CMK (cell line): ENCODE measurements at places on chromosomes 11 and 22.

DNA sequence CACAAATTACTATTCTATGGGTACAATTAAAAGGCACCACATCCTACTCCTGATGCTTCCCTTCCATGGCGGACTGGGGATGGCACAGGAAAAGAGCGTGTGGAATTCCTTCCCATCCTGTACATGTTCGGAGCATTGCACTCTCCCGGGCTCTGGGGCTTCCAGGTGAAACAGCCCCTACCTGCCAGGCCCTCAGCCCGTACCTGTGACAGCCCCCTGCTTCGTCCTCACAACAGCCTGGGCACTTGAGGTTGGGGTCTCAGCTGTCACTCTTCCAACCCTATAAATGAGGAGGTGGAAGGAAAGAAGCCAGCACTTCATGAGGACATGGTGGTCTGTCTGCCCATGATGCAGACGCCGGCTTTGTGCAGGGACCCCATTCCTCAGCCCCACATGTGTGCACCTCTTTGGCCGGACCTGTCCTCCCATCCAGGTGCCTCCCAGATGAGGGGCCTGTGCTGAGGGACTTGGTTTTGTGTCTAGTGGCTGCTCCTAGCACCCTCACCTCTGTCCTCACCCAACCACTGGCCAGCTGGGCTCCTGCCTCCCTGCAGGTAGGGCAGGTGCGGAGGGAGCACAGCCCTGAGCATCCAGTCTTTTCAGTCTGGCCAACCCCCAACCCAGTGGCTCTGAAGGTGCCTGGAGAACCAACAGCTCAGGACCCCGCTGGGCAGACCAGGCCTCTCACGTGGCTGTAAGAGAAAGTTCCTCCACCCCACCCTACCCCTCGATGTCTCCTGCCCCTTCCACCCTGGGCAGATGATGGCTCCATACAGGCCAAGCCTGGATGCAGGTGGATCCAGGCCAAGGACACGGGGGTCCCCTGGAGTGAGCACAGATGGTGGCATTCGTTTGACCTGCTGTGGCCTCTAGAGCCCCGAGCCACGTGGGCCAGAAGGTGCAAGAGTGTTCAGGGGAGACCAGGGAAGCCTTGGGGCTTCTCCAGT, 23.4 kb upstream of the WNT7B start:
- no peak for DNase-seq

- DNase-seq, result no peak
These were observed 11.7 kb downstream of the SEC14L3 start for GRCh38 chr22:30460147-30460546.

DNA sequence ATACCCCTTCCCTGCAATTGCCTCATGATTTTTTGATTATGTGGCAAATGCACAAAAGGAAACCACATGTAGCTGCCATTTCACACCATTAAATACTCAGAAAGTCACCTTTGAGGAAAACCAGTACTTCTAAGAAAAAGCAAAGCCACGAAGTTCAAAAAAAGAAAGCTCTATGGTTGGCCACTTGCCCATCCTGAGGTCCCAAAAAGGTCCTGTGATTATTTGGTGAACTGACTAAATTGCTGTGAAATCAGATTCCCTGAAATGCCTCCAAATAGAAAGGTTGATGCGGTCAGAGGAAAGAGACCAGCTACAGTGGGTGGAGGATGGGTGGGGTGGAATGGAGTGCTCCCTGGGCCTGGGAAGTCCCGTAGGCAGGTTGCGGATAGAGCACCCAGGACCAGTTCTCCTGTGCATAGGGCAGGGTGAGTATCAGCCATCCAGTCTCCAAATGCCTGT, 26.9 kb downstream of the MRPL16 start:
- DNase-seq, result no peak

- no peak for DNase-seq
These were observed 34.4 kb upstream of the LRRC10B start for GRCh38 chr11:61474013-61474643.

DNA sequence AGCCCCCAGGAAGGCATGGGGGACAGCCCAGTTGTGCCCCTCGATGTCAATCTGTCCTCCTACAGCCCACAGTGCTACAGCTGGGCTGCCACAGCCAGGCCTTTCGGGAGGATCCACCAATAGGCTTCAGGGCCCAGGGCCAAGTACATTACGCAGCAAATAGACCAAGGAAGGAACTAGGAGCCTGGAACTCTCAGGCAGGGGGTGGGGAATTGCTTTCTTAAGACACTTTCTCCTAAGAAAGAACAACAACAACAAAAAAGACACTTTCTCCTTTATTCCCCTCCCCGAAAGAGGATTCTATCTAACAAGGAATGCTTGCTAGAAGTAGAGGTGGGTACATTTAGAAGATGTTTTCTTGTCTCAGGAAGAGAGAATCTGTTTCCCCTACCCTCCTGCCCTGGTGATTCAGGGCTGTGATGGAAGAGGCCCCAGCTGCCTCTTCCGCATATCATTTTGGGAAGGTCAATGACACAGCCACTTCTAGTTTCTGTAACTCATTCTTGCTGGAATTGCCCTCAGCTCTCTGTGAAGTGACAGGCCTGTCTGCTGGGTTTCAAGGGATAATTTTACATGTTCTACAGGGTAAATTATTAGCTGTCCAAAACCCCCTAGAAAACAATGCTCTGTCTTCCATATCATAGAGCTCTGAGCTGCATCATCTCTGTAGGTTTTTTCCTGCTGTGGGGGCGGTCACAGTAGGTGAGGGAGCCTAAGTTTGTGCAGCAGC, 6.0 kb upstream of the MALAT1 start:
- DNase-seq, result no peak

GRCh38 chr22:47386812-47387510, 624.5 kb downstream of the TBC1D22A start:
- no peak for DNase-seq

DNA sequence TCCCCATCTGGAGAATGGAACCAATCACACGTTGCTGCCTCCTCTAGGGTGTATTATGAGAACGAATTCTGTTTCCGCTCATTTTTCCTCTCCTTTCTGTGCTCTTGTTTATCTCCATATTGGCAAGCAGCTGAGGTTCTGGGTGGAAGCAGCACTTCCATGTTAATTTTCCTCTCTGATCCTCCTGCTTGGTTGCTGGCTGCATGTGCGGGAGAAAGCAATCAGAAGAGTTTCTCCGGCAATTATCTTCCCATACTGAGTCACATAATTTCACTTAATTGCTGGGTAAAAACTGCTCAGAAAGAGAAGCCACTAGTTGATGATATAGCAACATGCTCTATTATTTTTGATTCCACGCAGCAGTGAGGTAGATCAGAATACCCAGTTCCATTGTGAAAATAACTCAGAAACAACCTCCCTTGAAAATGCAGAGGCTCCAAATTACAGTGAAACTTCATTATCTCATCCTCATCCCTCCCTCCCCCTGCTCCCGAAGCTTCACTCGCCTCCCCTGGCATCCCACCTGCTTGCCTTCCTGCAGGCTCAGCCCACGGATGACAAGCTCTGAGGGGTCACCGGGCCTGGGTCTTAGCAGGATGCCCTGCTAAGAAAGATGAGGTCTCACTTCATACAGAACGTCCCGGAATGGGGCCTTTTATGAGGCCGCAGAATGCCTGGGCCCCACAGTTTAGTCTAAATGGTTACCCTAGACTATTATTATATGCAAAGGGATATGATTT, 20.4 kb downstream of the FXYD6 start:
- no peak for DNase-seq

DNA sequence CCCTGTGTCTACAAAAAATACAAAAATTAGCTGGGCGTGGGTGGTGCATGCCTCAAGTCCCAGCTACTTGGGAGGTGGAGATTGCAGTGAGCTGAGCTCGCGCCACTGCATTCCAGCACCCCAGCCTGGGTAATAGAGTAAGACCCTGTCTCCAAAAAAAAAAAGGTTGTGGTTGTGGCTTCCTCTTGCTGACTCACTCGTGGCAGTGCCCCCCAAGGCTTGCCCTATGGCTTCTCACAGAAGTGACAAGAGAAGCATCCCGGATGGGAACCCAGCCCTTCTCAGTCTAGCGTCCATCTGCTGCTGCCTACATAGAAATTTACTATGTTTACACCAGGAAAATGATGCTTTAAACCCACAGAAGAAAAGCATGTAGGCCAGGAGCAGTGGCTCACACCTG, 68.5 kb upstream of the PITPNB start:
- peak; percentile 31 for DNase-seq

DNA sequence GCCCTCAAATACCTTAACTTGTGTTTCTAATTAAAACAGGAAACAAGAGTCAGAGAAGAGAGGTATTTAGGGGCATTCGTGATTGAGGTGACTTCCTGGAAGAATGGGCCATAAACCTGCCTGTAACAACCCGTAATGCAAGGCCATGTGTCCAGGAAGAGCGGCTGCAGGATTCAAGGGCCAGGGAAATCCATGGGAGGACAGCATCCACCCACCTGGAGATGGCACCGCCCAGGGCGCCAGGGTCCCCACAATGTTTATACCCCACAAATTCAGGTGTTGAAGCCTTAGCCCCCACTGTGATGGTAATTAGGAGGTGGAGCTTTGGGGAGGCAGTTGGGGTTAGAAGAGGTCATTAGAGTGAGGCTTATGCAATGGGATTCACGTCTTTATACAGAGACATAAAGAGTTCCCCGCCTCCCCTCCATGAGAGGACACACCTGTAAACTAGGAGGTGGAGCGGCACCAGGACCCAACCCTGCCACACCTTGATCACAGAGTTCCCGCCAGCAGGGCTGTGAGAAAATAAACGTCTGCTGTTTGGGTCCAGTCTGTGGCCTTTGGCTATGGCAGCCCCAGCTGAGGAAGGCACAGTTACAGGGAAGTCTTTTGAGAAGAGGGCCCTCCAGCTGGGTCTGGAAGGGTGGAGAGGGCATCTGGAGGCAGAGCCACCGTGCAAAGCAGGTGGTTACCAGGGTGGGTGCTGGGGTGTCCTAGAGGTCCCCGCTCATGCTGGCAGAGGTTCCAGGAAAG, 1394.3 kb downstream of the TBC1D22A start:
- no peak for DNase-seq

DNA sequence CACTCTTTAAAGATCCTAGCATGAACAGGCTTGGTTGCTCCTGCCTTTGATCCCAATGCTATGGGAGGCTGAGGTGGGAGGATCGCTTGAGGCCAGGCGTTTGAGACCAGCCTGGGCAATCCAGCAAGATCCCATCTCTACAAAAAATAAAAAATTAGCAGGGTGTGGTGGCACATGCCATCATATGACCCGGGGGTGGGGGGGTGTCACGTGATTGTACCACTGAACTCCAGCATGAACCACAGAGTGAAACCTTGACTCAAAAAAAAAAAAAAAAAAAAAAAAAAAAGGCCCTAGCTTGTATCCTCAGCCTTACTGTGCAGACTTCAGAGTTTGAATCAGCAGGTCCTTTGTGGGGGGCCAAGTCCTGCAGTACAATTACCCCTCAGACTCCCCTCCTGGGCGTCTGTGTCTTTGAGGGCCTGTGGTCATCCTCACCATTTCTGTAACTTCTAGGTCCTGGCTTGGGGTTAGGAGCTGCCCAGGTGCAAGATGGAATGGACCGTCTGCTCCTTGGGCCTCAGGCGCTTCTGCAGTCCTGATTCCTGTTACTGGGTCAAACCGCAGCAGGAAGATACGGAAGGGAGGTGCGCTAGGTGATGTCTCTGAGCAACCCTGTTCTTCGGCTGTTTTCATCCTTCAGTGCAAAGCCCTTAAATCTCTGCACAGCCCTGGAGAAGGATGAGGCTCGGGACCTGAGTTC, 208.1 kb downstream of the CTTN start:
- no peak for DNase-seq

DNA sequence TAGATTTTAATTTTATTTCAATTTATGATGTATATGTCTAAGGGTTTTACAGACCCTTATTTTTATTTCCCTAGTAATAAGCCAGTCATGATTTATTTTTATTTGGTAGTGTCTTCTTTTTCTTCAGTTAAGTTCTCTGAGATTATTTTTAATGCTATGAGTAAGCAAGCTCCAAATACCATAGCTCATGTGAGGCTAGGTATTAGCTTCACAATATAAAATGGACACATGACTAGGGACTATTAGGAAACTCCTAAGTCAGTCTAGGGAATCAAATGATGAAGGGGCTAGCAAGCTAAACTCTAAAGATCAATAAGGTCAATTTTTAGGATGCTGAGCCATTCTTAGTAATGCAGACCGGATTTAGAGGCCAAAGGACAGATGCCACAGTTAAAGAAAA, 45.9 kb downstream of the CKAP5 start:
- no peak for DNase-seq

DNA sequence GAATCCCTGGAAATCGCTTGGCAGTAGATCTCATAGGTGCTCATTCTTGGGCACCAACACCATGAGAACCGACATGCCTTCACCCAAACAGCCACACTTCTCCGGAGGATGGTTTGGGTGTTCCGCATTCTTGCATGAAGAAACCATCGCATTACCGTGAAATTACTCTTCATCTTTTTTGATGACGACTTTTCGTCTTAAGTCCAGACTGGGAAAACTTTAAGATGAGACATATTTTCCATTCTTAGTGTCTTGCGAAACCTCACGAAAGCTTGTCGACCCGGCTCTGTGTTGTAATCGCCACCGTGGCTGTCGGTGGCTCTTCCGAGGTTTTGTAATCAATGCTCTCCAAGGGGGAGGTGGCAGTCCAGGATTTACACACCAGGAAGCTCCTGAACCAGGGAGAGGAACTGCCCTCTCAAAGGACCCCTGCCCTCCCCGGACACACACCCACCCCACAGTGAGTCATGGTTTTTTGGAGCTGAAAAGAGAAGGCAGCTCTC, 1.7 kb downstream of the TOM1 start:
- DNase-seq, result no peak

GRCh38 chr11:131954146-131954545, 583.7 kb downstream of the NTM start:
- no peak for DNase-seq

DNA sequence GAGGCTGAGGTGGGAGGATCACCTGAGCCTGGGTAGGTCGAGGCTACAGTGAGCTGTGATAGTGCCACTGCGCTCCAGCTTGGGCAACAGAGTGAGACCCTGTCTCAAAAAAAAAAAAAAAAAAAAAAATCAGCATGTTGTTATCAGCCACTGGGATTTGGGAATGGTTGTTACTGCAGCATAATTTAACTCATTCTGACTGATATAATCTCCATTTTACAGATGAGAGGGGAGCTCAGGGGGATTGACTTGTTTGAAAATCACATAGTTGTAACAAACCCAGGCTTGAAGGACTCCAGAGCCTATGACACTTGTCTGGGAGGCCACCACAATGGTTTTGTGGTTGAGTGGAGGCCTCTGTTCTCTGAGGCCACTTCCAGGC, 3.0 kb upstream of the SEPTIN3 start:
- no peak for DNase-seq
